ENCODE measurements at places on chromosomes 7 and 10.

DNA sequence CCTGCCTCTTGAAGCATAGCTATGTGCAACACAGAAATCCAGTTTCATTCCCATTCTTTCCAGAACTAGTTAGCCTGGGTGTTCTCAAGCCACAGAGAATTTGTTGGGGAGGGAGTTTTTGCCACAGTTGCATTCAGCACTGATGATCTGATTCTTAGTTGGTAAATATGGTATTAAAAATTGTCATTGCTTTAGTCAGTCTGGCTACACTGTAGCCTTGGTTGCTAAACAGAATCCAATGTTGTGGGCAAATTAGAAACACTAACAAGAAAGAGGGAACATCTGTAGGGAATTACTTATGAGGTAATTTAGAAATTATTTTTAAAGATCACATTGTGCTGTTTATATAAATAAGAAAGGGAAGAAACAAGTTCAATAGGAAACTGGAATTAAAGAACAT is 57.0 kb upstream of the CC2D2B start:
- DNase-seq: no peak

GRCh38 chr7:101911800-101912715 is 94.6 kb downstream of the CUX1 start:
- no peak for DNase-seq

DNA sequence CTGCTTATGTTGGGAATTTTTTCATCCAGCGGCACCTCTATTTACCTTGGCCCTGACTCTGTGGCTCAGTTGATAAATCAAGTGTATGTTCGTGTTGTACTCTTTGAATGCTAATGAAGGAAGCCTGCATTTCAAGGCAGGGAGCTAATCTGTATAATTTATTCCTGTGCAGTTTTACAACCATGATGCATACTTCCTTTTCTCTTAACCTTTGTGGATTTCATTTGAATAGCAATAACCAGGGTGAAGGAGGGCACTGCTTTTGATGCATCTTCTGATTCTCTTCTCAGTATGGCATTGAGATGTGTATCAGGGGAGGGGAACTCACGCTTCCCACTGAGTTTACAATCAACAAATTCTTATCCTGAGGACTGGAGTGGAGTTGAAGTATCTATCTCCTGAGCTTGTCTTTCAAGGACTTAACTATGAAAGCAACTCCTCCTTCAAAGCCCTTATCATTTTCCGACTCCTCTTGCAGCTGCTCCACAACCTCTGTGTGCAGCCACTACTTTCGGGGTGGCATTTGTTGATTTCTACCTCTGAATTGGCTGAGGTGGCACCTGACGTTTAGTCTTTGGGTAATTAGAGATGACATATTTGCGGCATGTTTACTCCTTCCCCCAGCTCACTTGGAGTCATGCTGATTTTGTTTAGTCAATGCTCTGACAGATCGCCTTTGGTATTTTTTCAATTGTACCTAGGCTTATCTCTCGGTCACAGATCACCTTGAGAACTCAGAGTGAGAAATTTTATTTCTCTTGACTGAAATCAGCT is 275.2 kb downstream of the PHTF2 start:
- DNase-seq: no peak

GRCh38 chr7:128206017-128206746 is 34.9 kb upstream of the LEP start:
- DNase-seq: no peak

All from nucleus accumbens (tissue), 56 donors.